ENCODE measurements at places on chromosomes 6 and 20.

DNA sequence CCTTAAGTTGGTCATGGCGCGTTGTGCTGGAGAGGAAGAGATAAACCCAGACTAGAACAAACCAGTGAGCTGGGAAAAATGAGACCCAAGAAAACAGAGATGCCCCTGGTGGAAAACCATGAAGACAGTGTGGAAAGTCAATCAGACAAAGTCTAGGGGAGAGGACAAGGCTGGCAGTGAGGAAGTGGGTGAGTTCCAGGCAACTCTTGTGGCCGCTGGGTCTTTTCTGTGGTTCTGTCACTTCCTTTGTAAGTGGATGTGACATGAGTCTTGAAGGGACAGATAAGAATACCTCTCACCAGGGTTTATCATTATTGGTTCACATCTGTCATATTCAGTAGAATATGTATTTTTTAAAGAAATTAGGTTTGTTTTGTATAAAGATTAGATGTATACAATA lies 738.4 kb downstream of the DHX35 start:
- no peak for DNase-seq

- no peak for DNase-seq
These were observed 71.2 kb downstream of the TNFRSF21 start for GRCh38 chr6:47238456-47238995.

- no peak for DNase-seq
These were observed 30.9 kb downstream of the BCL2L1 start for GRCh38 chr20:31691646-31692275.

DNA sequence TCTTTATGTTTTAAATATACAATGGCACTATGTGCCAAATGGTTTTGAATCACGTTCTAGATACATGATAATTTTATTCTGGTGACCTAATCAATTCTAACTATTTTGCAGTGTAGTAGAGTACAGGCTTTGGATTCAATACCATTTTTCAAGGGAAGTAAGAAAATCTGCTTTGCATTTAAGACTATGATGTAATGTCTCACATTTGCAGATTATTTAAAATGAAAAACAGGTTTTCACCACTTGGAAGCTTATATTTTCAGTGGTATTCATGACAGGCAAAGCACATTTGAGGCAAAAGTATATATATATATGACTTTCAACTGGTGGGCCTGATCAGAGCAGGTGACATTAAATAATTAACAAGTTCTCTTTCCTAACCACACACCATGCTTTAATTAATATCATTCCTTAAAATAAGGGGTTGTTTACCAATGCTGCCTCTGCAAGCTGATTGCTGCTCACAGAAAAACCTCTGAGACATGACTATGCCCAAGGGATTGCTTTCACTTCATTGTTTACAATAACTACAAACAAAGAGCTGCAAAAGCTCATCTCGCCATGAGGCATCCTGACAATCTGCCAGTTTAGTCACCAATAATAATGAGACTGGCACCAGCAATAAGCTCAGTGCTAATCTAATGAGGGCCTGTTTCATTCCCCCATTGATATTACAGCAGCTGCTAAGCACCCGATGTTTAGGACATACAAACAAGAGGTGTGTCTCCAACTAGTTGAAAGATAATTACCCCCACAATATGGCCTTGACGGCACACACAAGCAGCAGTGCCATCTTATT lies 1176.0 kb upstream of the GJE1 start:
- no peak for DNase-seq

DNA sequence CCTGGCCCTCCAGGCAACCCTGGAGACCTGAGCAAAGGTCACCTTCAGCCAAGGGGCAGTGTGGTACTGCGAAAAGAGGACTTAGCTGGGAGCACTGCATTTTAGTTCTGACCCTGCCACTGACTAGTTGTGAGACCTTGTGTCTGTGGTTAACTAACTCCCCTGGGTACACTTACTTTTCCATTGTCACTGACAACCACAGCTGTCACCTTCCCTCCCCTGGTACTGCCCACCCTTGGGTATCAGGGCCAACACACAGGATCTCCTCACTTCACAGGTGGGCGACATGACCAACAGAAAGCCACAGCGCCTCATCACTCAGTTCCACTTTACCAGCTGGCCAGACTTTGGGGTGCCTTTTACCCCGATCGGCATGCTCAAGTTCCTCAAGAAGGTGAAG lies 21.6 kb upstream of the GNRH2 start:
- no peak for DNase-seq

GRCh38 chr6:155103816-155104366 lies 108.8 kb downstream of the TIAM2 start:
- DNase-seq = peak; percentile 32

- no peak for DNase-seq
These were observed 26.4 kb downstream of the RMND1 start for GRCh38 chr6:151425561-151425960.

- no peak for DNase-seq
These were observed 143.3 kb downstream of the SMOC2 start for GRCh38 chr6:168584249-168584648.

GRCh38 chr6:34112126-34112525 lies 33.8 kb downstream of the GRM4 start:
- DNase-seq = no peak

DNA sequence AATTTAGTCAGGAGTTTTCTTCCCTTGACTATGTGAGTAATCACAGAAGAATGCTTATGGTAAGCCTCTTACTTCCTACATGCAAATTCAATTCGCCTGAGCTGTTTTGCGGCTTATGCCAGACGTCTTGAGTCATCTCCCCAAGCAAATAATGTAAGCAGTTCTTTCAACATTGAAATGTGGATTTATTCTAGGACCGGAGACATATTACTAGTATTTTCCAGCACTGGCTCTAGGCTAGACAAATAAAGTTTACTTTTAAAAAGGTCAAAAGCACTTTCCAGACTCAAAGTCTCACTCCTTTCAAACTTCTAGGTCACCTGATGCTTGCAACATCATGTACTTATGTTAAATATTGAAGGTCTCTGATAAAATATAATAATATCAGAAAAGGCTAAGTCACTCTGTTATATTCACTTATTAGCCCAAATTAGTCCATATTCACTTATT lies 38.1 kb upstream of the NOX3 start:
- no peak for DNase-seq

DNA sequence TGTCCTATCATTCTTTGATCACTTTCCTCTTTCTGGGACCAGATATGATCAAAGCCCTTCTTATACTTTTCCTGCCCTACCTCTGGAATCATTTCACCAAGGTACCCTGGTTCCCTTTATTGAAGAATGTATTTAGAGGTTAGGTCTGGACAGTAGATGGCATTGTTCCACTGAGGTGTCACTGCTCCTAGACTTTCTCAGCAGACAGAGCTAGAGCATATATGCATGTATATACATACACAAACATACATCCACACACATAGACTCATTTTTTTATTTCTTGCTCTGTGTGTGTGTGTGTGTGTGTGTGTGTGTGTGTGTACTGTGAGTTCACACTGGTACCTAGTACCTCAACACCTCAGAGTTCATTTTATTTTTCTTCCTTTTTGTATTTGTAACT lies 40.9 kb downstream of the PTPRA start:
- DNase-seq = no peak

GRCh38 chr6:113599444-113599843 lies 257.7 kb upstream of the MARCKS start:
- DNase-seq = no peak

DNA sequence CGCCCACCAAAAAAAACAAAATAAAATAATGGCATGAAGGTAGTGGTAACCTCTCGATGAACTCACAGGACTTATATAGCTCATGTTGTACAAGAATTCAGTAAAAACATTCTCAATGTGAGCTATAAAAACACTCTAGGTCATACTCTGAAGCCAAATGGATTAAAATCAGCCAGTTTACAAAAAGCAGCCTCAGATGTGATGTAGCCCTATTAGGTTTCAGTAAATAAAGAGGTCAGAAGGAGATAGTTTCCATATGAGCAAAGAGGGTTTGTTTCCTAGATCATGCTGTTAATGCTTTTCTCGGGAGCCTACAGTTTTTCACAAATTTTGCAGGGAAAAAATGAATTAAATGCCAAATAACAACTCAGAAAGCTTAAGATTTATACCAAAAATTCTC lies 319.5 kb upstream of the HSF2 start:
- no peak for DNase-seq

DNA sequence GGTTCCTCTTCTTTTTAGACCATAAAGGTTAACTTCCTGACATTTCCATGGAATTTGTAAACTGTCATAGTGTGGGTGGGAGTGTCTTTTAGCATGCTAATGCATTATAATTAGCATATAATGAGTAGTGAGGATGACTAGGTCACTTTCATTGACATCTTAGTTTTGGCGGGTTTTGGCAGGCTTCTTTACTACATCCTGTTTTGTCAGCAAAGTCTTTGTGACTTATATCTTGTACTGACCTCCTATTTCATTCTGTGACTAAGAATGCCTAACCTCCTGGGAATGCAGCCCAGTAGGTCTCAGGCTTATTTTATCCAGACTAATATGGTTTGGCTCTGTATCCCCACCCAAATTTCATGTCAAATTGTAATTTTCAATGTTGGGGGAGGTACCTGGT lies 149.6 kb upstream of the SYNCRIP start:
- no peak for DNase-seq

GRCh38 chr6:163092876-163093275 lies 321.6 kb upstream of the QKI start:
- DNase-seq = no peak

GRCh38 chr6:167292301-167293087 lies 1.4 kb downstream of the UNC93A start:
- no peak for DNase-seq

DNA sequence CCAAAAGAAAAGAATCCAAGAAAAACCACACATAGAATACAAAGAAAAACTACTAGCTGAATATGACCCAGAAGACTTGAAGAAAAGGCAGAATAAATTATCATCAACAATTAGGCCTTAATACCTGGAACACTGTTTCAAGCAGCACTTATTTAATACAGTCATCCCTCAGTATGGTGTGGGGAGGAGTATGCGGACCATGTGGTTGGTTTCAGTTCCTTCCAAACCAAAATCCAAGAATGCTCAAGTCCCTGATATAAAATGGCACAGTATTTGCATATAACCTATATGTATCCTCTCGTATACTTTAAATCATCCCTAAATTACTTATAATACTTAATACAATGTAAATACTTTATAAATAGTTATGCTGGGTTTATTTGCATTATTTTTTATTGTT lies 16.1 kb downstream of the CDK19 start:
- DNase-seq = no peak

DNA sequence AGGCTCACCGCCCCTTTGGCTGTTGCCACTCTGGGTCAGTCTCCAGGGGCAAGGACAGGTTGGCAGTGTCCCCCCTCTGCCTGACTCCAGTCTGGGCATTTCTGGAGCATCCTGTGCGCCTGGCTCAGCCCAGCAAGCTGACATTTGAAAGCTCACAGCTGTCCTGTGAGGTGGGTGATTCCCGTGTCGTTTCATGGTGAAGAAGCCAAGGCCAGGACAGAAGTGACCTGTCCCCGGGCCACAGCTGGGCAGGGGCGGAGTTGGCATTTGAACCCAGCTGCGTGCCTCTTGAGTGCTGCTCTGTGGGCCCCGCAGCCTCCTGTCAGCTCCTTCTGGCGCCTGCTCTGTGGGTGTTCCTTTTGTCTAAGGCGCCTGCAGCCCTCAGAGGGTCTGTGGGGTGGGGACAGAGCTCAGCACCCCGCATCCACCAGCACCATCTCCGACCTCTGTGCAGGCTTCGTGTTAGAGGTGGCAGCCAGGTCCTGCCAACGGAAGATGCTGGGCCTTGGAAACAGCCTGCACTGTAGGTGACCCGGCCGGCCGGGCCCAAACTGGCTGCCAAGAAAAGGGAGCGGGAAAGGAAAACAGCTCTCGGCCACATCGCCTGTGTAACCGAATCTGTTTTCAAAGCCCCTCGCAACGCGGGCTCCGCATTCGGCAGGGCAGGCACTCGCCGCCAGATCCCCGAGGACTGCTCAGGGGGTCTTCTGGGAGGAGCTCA lies 5.8 kb upstream of the GATA5 start:
- no peak for DNase-seq

DNA sequence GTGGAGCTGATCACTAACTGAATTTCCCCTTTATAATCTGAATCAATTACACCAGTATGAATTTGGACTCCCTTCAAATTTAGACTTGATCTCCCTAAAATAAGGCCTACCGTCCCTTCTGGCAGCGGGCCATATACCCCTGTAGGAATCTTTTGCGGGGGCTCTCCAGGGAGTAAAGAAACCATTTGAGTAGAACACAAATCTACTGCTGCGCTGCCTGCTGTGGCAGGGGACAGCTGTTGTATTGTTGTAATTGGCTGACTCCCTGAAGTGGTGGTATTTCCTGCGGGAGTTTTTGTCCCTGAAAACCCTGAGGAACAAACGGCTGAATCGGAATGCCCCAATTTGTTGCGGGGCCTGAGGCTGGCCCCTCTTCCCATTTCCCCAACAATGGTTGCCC lies 16.0 kb upstream of the PTCRA start:
- no peak for DNase-seq

- DNase-seq = no peak
These were observed 1.4 kb downstream of the C6orf52 start for GRCh38 chr6:10692965-10693538.

- no peak for DNase-seq
These were observed 27.6 kb upstream of the ADA start for GRCh38 chr20:44678990-44679611.

- DNase-seq = no peak
These were observed 4.2 kb downstream of the SYNDIG1 start for GRCh38 chr20:24473435-24474223.

Measured in stimulated activated CD8-positive, alpha-beta memory T cell treated with anti-CD3 and anti-CD28 coated beads, Interleukin-15, amount 100 ng/mL, for 48 hours (primary cell).